ENCODE measurements at places on chromosomes 2 and 18. TPM values are rescaled to one million over a fixed set of nuclear protein-coding genes. Genes with fewer than 3 reads are reported as not detected.

BMP10 gene
- total RNA-seq: not detected

GRB14 gene
- not detected for total RNA-seq

STPG4 gene
- total RNA-seq: not detected

RGPD3 gene
- total RNA-seq: 0.16 TPM

FSIP2 gene
- 0.25 TPM for total RNA-seq

PDE1A gene
- not detected for total RNA-seq

SAG gene
- 0.37 TPM for total RNA-seq

IGFBP5 gene
- 3.3 TPM for total RNA-seq

FOXD4L1 gene
- total RNA-seq: 0.38 TPM

MC5R gene
- total RNA-seq: not detected

PKDCC gene
- 0.63 TPM for total RNA-seq

FSHR gene
- total RNA-seq: not detected

Data from T-cell (primary cell).